ENCODE measurements at places on chromosomes 7 and 10.
A peak's percentile ranks its signal among the peaks of the same experiment; 100 is the strongest.

DNA sequence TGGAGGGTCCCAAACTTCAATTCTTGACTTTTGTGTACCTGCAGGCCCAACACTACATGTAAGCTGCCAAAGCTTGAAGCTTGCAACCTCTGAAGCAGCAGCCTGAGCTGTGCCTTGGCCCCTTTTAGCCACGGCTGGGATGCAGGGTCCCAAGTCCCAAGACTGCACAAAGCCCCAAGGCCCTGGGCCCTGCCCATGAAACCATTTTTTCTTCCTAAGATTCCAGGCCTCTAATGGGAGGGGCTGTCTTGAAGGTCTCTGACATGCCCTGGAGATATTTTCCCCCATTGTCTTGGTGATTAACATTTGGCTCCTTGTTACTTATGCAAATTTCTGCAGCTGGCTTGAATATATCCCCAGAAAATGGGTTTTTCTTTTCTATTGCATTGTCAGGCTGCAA is 52.7 kb downstream of the MTURN start:
- DNase-seq = no peak
- peaks cover 3% of the 10 kb centered on the region for H3K4me1 ChIP-seq
- no peaks in the 10 kb centered on the region for H3K27me3 ChIP-seq
- H3K27ac ChIP-seq = no peak overlapping the region
- H3K4me3 ChIP-seq = no peak overlapping the region

GRCh38 chr10:28975891-28976531 is 298.7 kb downstream of the BAMBI start:
- DNase-seq = no peak
- H3K36me3 ChIP-seq = no peaks in the 10 kb centered on the region
- H3K4me1 ChIP-seq = no peaks in the 10 kb centered on the region
- no peak overlapping the region for H3K4me3 ChIP-seq

GRCh38 chr7:27111751-27112277 is 9.3 kb upstream of the HOXA2 start:
- no peaks in the 10 kb centered on the region for H3K4me1 ChIP-seq
- no peak for DNase-seq
- H3K36me3 ChIP-seq = no peaks in the 10 kb centered on the region
- peaks cover 2% of the 10 kb centered on the region for H3K27me3 ChIP-seq
- no peak overlapping the region for H3K27ac ChIP-seq

DNA sequence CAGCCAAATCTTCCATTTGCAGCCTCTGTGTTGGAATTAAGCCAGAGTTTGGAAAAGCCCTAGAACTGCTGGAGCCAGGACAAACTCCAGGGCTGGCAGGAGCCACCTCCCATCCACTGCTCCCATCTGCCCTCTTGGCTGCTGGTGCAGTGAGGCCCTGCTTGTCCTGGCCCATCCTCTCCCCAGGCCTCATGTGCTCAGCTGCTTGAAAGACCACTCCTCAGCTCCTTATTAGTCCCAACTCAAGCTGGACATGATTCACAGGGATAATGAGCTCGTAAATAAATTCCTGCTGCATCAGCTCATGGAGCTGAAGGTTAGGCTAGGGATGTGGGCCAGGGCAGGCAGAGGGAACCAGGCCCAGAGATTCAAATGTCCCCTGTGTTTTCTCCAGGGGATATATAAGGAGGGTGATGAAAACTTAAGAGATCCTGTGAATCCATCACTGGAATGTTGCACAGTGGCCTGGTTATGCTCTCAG is 282.8 kb downstream of the RPS24 start:
- H3K4me1 ChIP-seq = no peaks in the 10 kb centered on the region
- H3K27ac ChIP-seq = no peak overlapping the region
- H3K36me3 ChIP-seq = no peaks in the 10 kb centered on the region
- DNase-seq = no peak
- no peak overlapping the region for H3K4me3 ChIP-seq

- no peaks in the 10 kb centered on the region for H3K4me1 ChIP-seq
- no peak for DNase-seq
- no peak overlapping the region for H3K4me3 ChIP-seq
- H3K36me3 ChIP-seq = no peaks in the 10 kb centered on the region
- H3K27ac ChIP-seq = no peak overlapping the region
Measured at GRCh38 chr10:3714967-3715366, 70.0 kb downstream of the KLF6 start.

DNA sequence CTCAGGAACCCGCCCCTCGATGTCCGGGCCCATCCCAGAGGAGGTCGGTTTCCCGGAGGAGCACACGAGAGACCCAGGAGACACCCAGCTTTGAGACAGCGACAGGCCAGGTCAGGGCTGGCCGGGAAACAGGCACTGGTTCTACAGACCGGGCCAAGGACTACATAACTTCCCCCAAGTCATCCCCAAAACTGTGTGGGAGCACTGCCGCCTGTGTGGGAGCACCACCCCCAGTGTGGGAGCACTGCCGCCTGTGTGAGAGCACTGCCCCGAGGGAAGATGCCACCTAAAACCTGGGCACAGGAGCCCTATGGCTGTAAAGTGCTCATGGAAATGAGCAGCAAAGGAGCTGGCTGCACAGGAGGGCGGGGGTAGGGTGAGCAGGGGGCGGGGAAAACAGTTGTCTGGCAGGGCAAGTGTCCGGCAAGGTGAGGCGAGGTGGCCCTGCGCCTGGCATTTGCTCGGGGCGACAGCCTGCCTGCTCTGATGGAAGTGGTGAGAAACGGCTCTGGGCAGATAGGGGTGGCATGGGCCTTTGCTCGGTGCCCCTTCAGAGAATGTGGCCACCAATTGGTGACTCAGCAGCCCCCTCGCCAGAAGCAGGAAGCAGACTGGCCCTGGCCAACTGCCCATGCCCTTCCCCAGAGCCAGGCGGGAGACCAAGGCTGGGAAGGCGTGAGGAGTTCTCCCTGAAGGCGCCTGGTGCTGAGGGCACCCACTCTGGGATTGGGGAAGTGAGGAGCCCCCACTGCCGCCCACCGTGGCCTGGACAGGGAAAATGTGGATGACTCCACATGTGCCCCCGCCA is 26.2 kb downstream of the PAPOLB start:
- H3K36me3 ChIP-seq = no peaks in the 10 kb centered on the region
- no peaks in the 10 kb centered on the region for H3K27me3 ChIP-seq
- H3K4me3 ChIP-seq = no peak overlapping the region
- H3K27ac ChIP-seq = no peak overlapping the region
- DNase-seq = no peak

- no peaks in the 10 kb centered on the region for H3K4me1 ChIP-seq
- H3K27me3 ChIP-seq = peaks cover 31% of the 10 kb centered on the region
- H3K27ac ChIP-seq = no peak overlapping the region
Measured at GRCh38 chr7:128189231-128189930, 51.7 kb upstream of the LEP start.

DNA sequence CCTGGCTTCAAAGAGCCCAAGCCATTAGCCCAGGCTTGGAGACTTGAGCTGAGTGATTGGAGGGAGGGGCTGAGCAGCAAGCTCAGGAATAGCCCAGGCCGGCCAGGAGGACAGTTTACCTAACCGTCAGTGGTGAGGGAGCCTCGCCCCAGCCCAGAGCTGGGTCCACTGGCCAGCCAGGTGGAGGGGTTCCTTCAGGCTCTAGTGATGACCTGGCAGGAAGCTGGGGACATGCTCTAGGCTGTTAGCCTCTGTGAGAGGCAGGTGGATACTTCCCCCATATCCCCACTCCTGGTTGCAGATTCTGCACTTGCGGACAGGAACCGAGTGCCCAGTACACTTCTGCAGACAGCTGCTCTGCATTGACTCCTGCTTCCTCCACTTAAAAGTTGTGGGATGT is 61.2 kb upstream of the ANTXRL start:
- H3K27me3 ChIP-seq = no peaks in the 10 kb centered on the region
- no peak overlapping the region for H3K4me3 ChIP-seq
- H3K27ac ChIP-seq = no peak overlapping the region
- no peak for DNase-seq

DNA sequence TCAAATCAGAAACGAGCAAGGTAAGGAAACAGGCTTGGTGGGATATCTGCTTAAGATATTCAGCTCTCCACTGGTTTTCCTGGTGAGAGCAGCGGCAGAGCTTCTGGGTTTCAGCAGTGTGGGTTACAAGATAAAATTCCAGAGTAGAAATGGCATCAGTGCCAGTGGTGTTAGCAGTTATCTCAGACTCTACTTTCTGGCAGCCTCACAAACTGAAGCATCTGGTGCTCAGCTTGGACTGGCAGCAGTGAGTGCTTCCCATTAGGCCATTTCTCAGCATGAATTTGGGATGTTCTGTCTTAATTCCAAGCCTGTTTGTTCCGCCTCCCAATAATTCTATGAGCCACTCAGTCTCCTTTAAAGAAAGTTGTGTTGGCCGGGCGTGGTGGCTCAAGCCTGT is 6.9 kb upstream of the GSTO2 start:
- no peaks in the 10 kb centered on the region for H3K27me3 ChIP-seq
- peaks cover 68% of the 10 kb centered on the region for H3K36me3 ChIP-seq
- no peak for DNase-seq
- peak overlapping the region; percentile 92 for H3K27ac ChIP-seq

GRCh38 chr7:138784692-138785091 is 13.1 kb upstream of the TMEM213 start:
- no peaks in the 10 kb centered on the region for H3K27me3 ChIP-seq
- no peaks in the 10 kb centered on the region for H3K36me3 ChIP-seq
- H3K27ac ChIP-seq = no peak overlapping the region
- H3K4me1 ChIP-seq = no peaks in the 10 kb centered on the region

- H3K27ac ChIP-seq = no peak overlapping the region
- no peaks in the 10 kb centered on the region for H3K27me3 ChIP-seq
- no peaks in the 10 kb centered on the region for H3K4me1 ChIP-seq
- no peak for DNase-seq
Measured at GRCh38 chr7:68470836-68471435, 1127.3 kb upstream of the AUTS2 start.

DNA sequence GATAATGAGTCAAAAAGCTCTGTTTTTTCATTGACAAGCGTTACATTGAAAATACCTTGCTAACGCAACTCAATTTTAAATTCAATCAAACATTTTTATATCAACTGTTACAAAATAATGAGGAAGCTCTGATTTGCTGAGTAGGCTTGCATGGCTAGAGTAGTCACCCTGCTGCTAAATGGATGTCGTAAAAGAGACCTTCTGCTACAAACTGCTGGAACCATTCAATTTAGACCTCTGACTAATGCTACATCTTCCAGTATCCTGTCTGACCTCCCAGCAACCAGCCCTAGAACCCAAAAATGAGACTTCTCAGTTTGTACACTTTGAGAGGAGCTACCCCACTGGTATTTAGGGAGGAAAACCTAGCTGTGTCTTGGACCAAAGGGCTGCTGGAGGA is 84.0 kb upstream of the ELMO1 start:
- no peaks in the 10 kb centered on the region for H3K36me3 ChIP-seq
- DNase-seq = no peak
- no peak overlapping the region for H3K4me3 ChIP-seq

DNA sequence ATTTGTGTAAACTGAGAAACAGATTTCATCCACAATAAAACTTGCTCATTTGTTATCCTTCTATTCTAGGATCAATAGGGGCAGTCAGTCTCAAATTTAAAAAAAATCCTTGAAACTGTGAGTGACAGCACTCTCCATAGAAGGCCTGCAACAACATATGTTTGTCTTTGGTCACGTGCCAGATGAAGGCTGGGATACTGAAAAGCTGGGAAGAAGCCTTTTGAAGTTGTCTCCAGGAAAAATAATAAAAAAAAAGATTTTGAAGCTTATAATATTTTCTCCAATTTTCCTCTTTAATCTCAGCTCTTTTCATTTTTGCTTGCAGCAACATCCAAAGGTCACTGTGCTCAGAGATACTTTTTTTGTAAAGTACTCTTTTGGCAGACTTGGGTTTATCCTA is 128.6 kb upstream of the SLC26A5 start:
- no peak overlapping the region for H3K4me3 ChIP-seq
- H3K36me3 ChIP-seq = no peaks in the 10 kb centered on the region
- no peak overlapping the region for H3K27ac ChIP-seq
- no peak for DNase-seq

GRCh38 chr7:42931447-42931833 is 534 bp downstream of the PSMA2 start:
- peaks cover 60% of the 10 kb centered on the region for H3K36me3 ChIP-seq
- H3K4me3 ChIP-seq = peak overlapping the region; percentile 100
- DNase-seq = no peak
- peak overlapping the region; percentile 100 for H3K27ac ChIP-seq

DNA sequence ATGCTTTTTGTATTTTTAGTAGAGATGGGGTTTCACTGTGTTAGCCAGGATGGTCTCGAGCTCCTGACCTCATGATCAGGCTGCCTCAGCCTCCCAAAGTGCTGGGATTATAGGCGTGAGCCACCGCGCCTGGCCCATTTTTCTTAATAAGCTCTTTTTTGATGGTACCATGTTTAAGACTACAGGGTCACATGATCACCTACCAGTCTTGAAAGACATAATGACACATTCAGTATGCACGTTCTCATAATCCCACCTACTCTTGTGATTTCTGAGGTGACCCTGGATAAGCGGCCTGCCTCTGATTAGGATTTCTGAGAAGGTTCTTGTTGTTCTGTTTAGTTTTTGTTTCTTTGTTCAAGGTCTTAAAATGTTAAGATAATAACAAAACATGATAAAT is 43.7 kb upstream of the PLXNA4 start:
- H3K4me3 ChIP-seq = no peak overlapping the region
- peaks cover under 1% of the 10 kb centered on the region for H3K4me1 ChIP-seq
- no peaks in the 10 kb centered on the region for H3K36me3 ChIP-seq
- H3K27me3 ChIP-seq = peaks cover under 1% of the 10 kb centered on the region
- no peak for DNase-seq

DNA sequence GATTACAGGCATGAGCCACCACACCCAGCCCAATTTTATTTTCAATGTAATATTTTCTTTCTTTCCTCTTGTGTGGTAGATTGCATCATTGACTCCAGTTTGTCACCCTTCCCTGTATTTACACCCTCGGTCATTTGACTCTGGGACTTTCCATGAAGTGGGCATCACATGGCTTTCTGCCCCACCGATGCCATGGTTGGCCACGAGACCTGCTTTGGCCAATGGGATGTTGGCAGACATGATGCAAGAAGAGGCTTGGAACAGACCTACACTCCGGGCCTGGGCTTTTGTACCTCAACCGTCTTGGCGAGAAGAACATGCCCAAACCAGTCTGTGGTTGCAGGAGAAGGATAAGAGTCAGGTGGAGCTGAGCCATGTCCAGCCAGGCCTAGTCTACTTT is 38.8 kb upstream of the CACUL1 start:
- H3K27me3 ChIP-seq = peaks cover 9% of the 10 kb centered on the region
- no peaks in the 10 kb centered on the region for H3K4me1 ChIP-seq
- H3K27ac ChIP-seq = no peak overlapping the region
- DNase-seq = no peak
- H3K36me3 ChIP-seq = no peaks in the 10 kb centered on the region

DNA sequence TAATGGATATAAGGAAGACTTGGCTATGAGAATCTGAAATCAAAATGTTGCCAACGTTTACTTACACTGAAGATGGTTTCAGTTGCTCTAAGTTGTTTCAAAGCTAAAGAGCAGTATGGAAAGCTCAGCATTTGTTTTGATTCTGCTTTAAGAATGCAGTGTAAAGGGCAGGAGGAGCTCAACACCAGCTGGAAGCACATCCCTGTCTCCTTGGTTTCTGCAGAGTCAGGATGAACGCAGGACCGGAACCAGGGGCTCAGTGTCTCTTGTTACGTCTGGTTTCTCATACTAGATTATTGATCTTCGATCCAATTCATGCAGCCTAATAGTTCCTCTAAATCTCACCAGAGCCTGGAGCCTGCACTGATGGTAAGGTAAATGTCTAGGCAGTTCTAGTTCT is 24.1 kb downstream of the ZRANB1 start:
- DNase-seq = no peak
- H3K4me3 ChIP-seq = no peak overlapping the region
- H3K36me3 ChIP-seq = peaks cover 23% of the 10 kb centered on the region
- H3K27ac ChIP-seq = no peak overlapping the region

- no peaks in the 10 kb centered on the region for H3K36me3 ChIP-seq
- H3K4me1 ChIP-seq = peaks cover 8% of the 10 kb centered on the region
- no peak overlapping the region for H3K4me3 ChIP-seq
- no peaks in the 10 kb centered on the region for H3K27me3 ChIP-seq
- no peak overlapping the region for H3K27ac ChIP-seq
- no peak for DNase-seq
Measured at GRCh38 chr7:98213888-98214810, 2.9 kb downstream of the BHLHA15 start.

Data from activated naive CD8-positive, alpha-beta T cell treated with anti-CD3 and anti-CD28 coated beads for 36 hours (primary cell).